Urinary bladder (tissue), 4 donors: ENCODE measurements at places on chromosomes 13 and 19. TPM values are rescaled to one million over a fixed set of nuclear protein-coding genes. Genes with fewer than 3 reads are reported as not detected.
A peak's percentile ranks its signal among the peaks of the same experiment; 100 is the strongest.

CCDC8 gene
- total RNA-seq: 42.6 TPM

CEACAM20 gene
- not detected for total RNA-seq

HTR2A gene
- 4.8 TPM for total RNA-seq

ZNF701 gene
- 38.8 TPM for total RNA-seq

ALG11 gene
- 24.7 TPM for total RNA-seq

CIRBP gene
- total RNA-seq: 267 TPM

GEMIN7 gene
- total RNA-seq: 10.4 TPM

NRTN gene
- 2.5 TPM for total RNA-seq

FAAP24 gene
- total RNA-seq: 2.4 TPM

OR4F17 gene
- total RNA-seq: not detected

GRCh38 chr13:21942061-21942460 is 271.2 kb downstream of the FGF9 start:
- no peak for DNase-seq

- no peak for DNase-seq
These were observed 9.3 kb upstream of the CEACAM7 start for GRCh38 chr19:41697198-41697855.

- DNase-seq: no peak
These were observed 722 bp upstream of the ICAM1 start for GRCh38 chr19:10270180-10270615.

GRCh38 chr13:111562716-111563115 is 242.3 kb downstream of the TEX29 start:
- DNase-seq: no peak

- no peak for DNase-seq
These were observed 225.2 kb upstream of the TSHZ3 start for GRCh38 chr19:31574251-31574973.

DNA sequence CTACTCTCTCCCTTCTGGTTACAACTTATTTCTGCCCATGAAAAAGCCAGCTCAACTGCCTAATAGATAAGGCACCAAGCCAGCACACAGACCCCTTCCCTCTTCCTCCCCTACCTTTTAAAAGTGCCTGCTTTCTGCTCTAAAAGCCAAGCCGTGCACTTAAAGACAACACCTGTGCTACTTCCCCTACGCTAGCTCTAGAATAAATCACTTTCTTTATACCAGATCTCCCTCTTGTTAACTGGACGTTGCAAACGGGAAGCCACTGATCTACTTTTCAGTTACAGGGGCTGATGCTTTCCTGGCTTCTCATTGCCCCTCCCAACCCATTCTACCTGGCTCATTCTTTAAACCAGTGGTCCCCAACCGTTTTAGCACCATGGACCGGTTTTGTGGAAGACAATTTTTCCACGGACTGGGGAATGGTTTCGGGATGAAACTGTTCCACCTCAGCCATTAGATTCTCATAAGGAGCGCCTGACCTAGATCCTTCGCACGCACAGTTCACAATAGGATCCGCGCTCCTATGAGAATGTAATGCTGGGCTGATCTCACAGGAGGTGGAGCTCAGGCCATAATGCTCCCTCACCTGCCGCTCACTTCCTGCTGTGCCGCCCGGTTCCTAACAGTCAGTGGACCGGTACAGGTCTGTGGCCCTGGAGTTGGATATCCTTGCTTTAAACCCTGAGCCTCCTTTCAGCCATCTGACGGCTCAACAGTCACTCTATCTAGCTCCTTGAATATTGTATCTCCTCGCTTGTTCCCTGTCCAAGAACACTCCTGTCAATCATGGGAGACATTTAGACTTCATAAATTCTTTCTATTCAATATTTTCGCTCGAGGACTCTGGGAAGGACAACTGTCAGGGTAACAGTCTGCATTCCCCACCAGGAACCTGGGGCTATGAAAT is 841 bp upstream of the ZNF223 start:
- DNase-seq: no peak

GRCh38 chr19:7909471-7910067 is 5.1 kb upstream of the TGFBR3L start:
- no peak for DNase-seq

DNA sequence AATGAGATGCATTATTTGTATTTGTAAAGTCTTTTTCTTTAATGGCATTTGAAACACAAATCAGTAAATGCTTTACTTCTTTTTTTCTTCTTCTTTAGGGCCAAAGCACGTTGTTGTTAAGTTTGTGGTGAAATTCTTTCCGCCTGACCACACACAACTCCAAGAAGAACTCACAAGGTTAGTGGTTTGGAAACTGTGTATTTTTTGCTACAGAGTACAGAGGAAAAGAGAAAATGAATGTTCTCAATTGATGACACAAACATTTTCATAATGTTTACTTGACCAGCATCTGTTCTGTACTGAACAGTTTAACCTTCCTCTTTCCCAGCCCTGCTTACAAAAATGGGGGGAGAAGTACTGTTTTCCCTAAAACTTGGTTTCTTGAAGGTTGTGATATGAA is 190.9 kb upstream of the RNF113B start:
- DNase-seq: no peak

DNA sequence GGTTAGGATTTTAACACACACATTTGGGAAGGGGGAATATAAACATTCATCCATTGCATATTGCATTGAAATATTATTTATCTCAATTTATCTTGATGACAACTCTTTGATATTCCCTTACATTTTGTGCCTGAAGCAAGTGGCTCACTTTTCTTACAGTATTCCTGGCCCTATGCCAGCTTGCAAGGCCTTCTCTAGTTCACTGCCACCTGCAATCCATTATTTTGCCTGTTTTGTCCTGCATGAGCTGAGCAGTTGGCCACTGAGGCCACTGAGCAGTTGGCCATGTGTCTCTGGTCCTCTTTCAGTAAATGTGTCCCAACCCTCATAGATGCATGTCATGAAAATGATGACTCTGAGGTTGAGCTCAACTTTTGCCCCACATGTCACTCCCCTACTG is 49.8 kb downstream of the CBY2 start:
- no peak for DNase-seq

DNA sequence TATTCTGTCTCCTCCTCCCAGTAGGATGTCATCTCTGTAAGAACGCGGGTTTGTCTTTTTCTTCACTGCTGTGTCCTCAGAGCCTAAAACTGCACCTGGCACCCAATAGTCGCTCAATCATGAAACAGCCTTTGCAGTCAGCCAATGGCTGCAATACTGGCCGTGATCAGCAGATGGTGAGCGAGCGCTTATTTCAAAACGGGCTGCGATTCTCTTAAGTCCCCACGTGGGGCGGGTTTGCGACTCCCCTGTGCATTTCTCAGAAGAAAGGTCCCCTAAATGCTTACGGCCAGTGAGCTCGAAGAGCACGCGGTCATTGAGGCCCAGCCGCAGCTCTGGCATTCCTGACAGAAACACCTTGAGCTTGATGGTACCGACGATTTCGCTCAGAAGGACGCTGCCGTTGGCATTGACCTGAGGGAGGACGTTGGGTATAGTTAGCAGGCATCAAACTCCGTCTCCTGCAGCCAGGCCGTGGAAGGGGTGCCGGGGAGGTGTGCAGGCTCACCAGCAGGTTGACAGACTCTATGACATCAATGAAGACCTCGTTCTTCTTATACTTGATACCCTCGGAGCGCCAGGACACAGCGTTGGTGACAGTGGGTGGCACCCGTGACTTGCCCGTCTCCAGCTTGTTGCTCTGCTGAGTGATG is 6.0 kb downstream of the AP1M2 start:
- peak; percentile 64 for DNase-seq

DNA sequence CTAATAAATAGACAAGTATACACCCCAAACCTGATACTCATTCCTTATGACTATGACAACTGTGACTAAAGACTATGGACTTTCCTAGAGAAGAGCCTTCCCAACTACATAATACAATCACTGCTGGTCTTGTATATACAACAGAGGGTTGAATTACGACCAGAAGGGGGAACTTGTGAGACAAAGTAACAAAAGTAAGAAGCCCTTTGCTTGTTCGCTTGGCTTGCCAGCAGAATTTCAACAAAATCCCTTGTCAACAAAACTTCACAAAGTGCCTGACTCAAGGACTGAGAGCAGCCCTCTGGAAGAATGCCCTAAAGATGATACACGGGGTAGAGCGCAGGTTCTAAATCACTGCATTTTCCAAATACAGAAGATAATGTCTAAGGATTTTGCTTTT is 99.4 kb downstream of the WASF3 start:
- DNase-seq: no peak

- no peak for DNase-seq
These were observed 16.2 kb downstream of the AKAP8L start for GRCh38 chr19:15402411-15403150.

DNA sequence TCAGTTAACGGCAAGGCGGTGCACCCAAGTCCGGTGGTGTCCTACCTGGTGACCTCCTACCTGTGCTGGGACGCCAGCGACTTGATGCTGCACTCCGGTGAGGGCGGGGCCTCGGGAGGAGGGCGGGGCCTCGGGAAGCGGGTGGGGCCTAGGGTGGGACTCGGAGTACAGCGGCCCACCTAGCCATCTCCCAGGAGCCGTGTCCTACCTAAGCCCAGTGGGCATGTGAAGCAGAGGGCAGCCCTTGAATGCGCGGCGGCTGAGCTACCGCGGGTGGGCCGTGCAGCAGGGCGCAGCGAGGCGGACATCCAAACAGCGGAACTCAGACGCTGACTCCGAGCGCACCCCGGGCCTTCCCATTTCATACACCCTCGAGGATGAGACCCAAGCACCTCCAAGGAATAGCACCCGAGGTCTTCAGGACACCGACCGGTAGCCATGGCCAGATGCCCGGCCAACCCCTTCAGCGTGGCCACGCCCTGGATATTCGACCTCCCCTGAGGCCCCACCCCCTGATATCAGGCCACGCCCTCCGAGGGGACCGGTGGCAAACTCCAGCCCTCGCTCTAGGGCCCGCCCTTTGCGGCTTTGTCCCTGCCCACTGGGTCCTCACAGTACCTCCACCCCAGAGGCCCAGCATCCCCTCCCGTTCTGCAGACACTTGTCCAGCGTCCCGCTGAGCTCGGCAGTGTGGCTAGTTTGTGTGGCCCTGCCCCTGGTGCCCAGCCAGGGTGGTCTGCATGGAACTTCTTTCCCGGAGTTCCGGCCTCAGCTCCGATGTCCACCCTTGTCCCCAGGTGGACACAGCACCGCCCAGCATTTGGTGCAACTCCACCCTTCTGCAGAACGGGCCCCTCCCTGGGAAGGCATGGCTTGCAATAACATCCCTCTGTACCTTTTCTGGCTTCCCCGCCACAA is 5.4 kb downstream of the KLK1 start:
- DNase-seq: no peak

- no peak for DNase-seq
These were observed 15.0 kb downstream of the POLR1D start for GRCh38 chr13:27636589-27637288.

GRCh38 chr19:3353493-3353892 is 12.9 kb upstream of the NFIC start:
- no peak for DNase-seq

DNA sequence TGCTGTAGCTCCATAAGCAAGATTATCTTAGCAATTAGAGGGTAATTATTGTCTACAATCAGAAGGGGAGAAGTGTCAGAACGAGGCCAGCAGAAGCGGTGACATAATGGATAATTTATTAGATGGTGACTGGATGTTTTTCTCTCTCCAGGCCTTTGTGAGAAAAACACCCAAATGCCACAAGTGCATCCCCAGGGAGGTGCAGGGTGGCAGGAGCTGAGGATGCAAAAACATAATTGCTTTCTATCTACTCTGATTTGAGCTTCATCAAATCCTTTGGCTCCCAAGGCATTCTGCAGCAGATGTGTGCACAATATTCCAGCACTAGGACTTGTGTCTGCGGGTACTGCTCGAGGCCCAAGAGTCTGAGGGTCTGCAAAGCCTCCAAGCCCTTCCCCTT is 220.1 kb upstream of the SERP2 start:
- DNase-seq: no peak

GRCh38 chr13:47148543-47148942 is 251.7 kb upstream of the HTR2A start:
- DNase-seq: no peak
